Neural crest cell (in vitro differentiated cells): ENCODE measurements at places on chromosomes 16 and 17.
A peak's percentile ranks its signal among the peaks of the same experiment; 100 is the strongest.

- DNase-seq = no peak
Measured at GRCh38 chr17:66413559-66414520, 111.4 kb downstream of the PRKCA start.

DNA sequence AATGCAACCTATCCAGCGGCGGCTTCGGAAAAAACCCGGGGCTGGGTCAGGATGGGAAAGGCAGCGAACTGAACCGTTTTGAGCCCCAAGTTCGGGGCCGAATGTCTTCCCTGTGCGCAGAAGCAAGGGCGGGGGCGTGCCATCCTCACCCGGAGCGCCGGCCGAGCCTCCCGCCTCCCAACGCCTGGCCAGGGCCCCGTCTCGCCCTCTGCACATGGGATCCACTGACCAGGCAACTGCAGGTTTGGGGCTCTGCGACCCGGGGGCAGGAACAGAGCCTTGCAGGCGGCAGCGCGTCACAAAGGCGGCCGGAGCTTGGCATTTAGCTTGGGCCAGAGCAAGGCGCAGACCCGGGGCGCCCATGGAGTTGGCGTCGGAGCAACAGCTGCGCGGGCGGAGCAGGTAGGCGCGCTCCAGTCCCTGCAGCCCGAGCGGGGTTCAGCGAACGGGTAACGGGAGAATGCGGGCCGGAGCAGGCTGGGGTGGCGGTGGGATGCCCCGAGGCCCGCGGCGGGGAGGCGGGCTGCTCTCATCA, at the start of gene FBXO39:
Gene FBXO39, plus strand, starts transcription at position 345 of the 535 bp plus-strand sequence. CDS start 3,654 bp downstream, outside the sequence.
- DNase-seq = no peak

DNA sequence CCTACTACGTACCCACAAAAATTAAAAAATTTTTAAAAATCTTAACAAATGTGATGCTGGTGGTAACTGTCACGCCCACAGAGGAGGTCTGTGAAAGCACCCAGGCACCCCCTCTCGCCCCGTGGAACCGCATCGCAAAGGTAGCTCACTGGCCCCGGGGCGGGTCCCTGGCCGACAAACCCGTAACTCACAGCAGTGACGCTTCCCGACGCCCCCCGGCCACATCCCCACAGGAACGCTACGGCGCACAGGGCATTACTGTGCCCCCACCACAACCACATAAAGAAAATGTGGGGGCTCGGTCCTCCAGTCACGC, 366 bp downstream of the ANKS3 start:
- DNase-seq = peak; percentile 13

DNA sequence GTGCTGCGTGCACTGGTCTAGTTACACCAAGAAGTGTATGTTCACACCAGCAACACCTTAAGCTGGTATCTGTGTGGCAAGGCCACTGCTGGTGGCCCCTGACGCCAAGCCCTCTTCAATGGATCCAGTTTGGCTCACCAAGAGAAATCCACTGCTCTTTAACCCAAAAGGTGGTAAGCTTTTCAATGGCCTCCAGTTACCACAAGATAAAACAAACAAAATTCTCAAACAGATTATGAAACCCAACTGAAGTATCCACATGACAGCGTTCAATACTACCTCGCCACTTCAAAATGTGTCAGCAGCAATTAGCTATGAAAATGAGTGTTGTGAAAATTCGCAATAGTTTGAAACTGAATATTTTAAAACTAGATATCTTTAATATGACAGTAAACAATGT, 96.5 kb upstream of the AKTIP start:
- no peak for DNase-seq

DNA sequence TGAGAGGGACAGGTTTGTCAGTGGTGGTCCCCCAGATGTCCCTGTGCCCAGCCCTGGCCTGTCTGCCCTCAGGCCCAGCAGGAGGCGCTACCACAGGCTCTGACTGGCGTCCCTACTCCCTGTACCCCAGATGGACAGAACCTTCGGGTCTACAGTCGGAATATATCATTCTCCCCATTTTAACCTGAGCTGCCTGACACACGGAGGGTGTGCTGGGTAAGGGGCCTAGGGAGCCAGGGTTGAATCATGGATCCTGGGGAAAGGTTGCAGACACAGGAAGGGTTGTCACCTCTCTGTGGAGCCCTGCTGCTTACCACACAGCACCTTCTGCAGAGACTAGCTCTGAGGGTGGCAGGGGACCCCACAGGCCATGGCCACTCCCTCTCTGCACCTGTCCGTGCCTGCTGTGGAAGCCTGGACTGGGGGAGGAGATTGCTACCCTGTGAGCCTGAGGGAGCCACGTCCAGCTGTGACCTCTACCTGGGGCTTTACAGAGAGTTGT, 162.2 kb upstream of the ZNF267 start:
- DNase-seq = no peak

- DNase-seq = no peak
Measured at GRCh38 chr17:44049294-44050060, 17.0 kb downstream of the LSM12 start.

DNA sequence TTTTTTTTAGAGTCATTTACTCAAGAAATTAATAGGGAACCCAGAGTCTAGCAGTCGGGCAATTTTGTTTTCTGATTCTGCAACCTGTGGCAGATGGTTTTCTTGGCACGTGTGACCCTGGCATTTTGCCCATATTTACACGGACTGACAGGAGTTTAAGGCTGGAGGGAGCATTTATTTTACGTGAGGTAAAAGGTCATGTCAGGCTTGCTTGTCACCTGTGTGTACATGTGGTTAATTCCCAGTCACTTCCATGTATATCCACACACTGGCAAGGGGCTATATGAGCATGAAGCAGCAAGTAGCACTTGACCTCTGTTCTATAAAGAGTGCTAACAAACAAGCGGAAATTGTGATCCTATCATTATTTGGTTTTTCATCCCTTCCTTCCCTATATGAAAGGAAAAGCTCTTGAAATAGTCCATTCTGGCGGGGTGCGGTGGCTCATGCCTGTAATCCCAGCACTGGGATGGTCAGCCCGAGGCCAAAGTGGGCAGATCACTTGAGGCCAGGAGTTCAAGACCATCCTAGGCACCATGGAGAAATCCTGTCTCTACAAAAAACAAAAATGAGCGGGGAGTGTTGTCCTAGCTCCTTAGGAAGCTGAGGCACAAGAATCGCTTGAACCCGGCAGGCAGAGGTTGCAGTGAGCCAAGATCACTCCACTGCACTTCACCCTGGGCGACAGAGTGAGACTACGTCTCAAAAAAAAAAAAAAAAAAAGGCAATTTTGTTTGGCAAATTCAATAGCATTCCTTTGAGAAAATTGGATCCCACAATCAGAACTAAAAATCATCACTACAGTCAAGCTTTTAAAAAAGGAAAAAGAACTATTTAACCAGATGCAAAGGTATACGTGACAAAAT, 2.1 kb downstream of the SPAG9 start:
- DNase-seq = no peak

DNA sequence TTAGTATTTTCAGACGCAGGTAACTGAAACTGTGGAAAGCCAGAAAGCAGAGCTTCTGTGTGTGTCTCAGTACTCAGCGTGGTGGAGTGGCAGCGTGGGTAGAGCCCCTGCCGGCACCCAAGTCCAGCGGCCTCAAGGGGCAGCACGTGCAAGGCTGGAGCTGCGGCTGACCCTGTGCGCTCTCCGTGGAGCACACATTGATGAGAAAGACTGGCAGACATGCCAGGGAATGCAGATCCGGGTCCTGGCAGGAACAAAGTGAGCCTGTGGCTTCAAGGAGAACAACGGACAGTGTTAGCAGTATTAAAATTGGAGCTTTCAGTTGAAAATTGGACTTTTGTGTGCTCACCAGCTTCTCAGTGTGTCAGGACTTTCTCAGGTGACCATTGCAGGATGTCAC, 23.3 kb downstream of the ZC3H18 start:
- no peak for DNase-seq

DNA sequence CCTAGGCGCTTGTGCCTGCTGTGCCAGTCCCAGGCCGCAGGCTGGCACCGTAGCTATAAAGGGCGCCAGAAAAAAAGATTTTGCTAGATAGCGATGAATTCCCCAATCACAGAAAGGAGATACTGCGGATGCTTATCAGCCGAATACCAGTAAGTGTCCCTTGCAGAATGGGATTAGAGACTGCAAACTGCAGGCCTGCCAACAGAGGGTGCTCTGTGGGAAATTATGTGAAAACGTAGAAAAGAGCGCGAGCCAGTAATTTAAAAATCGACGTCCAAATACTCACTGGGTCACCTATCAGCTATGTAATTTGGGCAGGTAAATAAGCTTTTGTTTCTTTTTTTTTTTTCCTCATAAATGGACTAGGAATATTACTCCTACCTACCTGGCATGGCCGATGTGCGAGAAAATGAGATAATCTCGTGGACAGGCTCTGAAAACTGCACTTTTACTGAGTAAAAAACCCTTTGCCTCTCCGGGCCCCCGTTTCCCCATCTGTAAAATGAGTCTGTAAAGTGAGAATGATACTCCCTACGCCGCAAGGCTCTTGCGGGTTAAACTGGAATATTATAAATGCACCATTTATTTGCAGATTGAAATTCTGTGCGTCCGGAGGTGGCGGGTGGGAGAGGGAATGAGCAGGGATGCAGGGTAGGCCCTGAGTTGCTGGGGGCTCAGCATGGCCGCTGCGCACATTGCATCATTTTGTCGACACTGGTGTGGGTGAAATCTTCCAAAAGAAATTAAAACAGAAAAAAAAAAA, 1.2 kb upstream of the COG1 start:
- peak; percentile 64 for DNase-seq

DNA sequence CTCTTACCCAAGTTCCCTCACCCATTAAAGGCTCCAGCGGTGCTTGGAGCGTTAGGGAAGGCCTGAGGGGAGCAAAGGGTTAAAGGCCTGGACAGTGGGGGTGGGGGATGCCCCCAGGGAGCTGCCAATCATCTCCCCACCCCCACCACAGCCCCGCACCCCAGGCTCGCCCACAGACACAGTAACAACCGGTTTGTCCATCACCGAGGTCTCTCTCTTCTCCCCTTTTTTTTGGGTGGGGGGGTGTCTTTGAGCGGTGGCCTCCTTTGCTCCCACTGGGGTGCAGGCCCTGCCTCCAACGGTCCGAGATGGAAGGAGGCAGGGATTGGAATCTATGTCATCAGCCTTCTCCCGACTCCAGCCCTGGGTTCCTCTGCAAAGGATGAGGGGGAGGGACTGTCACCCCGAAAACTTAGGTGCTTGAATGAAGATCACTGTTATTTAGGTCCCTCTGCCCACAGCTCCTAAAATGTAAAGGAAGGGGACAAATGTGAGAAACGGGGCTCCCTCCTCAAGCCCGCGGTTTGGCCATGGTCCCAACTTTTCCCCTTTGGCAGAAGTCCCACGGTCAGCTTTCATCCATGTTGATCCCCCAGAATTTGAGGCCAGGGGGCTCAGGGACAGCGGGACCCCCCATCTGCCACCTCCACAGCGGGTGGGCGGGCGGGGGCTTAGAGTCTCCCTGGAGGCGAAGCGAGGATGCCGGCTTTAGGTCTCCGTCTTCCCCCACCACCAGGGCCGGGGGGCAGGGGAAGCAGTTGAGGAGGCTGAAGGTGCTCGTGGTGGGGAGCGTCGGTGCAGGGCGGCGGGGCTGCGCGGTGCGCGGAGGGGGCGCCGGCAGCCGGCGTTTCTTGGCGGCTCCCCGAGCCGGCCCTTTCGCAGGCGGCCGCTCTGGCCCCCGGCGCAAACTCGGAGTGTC, 1.7 kb downstream of the EPOP start:
- no peak for DNase-seq

DNA sequence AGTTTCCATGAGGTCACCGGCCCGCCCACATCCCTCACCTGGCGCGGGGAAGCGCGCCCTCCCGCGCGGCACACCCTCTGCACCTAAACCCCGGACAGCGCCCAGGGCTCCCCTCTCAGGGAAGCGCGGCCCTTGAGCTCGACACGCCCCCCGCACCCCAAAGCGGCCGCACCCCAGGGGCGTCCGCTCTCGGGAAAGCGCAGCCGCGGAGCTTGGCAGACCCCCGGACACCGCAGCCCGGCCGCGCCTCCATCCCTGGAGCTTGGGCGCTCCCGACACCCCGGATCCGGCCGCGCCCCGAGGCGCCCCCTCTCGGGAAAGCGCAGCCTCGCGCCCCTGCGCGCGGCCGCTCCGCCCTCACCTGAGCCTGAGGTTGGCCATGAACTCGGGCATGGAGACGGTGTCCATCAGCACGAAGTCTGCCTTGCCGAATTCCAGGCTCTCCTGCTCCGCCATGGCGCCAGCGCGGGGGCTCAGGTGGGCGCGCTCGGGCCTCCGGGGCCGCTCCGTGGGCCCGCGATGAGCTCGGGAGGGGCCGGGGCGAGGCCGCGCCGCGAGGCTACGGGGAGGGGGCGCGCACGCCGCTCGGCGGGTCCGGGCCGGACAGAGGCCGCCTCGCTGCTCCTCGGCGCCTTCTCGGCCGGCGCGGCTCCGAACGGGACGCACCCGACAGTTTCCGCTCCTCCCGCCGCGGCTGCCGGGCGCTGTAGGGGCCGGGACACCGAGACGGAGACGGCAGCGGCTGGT, at the start of gene MYO1D:
Gene MYO1D, minus strand, starts transcription at position 708 of the 747 bp plus-strand sequence. Its CDS starts 252 bp downstream, at position 456.
- peak; percentile 26 for DNase-seq

DNA sequence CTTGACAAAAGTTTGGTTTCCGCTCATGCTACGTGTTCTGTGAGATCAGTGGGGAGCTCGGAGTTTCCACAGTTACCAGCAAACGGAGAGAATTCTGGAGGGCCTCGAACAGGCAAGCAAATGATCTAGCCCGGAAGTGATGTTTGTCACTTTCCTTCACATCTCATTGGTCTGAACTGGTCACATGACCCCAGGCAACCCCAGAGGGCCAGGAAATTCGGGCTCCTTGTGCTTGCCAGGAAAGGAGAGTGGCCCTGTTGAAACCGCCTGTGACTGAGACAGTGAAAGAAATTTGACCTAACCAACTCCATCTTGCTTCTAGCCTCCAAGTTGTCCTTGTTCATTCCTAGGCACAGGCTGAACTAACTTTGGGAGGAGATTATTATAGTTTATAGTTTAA, 23.0 kb downstream of the SPPL2C start:
- no peak for DNase-seq

DNA sequence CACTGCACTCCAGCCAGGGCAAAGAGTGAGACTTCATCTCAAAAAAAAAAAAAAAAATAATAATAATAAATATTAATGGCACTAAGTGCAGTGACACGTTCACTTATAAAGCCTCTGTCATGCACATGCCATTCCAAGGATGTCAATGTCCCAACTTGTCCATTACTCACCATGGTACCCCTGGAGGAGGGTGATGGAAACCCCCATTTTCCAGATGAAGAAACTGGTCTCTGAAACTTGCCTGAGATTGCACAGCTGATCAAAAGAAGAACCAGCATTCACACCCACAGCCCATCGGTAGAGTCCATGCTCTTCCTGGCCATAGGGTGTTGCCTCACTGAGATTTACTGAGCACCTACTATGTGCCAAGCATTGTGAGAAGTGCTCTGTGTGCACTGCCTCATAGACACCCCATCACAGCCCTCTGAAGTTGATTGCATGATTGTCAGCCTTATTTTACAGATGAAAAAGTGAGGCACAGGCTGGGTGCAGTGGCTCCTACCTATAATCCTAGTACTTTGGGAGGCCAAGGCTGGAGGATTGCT, 123.7 kb downstream of the ABCC1 start:
- DNase-seq = no peak
